G401 (cell line): ENCODE measurements at places on chromosomes 2 and 18.

GRCh38 chr2:97936881-97937280 lies 58.9 kb downstream of the TMEM131 start:
- no peak for DNase-seq

- DNase-seq, result no peak
Measured at GRCh38 chr18:27645929-27646328, 460.8 kb upstream of the CHST9 start.

GRCh38 chr18:21548647-21549046 lies 51.9 kb downstream of the ESCO1 start:
- no peak for DNase-seq

DNA sequence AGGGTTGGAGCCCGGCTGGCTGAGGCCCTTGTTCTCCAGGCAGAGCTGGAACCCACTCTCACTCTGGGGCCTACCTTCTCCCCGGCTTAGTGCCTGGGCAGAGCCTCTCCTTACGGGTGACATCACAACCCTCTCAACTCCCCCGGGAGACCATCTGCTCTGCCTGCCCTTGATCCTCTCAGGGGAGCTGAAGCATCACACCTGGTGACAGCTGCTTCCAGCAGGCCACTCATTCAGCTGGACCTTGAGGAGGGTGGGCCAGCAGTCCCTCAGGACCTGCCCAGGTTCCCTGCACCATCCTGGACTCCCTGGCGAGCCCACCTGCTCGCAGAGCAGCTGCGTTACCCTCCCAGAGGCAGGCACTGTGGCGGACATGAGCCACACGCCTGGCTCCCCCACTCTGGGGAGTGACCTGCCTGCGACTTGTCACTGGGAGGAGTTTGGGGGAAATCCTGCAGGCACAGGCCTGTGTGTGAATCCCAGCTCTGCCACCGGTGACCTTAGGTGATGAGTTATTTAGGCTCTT lies 13.1 kb downstream of the HS6ST1 start:
- no peak for DNase-seq

DNA sequence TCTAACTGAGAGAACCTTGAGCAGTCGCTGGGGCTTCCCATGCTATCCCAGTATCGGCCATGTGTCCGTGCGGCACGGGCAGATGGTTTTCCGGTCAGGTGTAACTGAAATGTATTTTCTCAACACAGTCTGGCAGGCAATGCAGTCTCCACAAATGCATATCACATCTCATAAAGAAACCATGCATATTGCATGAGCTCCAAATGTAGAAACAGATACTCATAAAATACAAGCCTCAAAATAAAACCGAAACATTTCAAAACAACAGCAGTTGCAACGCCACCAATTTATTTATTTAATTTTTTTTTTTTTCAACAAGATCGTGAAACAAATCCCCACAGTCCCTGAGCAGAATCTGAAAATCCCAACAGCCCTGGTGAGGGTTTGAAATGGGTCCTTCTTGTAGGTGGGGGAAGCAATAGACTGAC lies 299.4 kb downstream of the LPIN1 start:
- peak; percentile 8 for DNase-seq

- DNase-seq, result no peak
Measured at GRCh38 chr2:106085181-106085940, 108.7 kb downstream of the UXS1 start.

DNA sequence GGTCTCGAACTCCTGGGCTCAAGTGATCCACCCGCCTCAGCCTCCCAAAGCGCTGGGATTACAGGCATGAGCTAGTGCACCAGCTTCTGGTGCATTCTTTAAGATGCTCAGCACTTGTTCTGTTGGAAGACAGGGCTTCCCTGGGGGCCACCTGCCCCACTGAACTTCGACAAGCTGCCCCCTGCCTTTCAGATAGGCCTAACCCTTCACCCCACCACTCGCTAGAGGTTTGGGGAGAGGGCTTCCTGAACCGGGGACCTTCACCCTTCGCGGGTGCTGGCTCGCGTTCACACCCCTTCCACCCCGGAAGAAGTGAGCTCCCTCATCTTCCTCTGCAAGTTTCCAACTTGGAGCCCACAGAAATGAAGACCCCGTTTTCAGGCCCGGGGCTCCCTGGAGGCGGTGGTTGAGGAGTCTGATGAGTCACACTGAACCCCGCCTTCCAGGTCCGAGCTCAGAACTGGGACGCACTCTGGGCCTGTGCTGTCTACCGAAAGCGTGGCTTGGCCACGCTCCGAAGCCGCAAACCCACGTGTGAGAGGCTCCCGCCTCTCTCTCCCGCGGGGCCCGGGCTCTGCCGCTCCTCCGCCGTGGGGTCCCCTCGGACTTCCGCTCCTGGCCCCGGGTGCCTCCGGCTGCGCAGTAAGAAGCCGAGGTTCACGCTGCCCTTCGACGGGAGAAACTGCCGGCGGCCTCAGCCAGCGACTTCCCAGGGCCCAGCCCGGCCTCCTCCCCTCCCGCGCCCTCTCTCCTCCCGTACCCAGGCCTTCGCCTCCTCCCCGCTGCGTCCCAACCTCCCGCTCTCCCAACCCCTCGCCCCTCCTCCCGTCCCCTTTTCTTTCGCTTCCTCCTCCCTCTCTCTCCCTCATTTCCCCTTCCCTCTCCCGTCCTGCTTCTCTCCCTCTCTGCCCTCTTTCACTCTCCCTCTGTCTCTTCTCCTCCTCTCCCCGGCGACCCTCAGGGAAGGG lies 47.5 kb upstream of the SP3 start:
- DNase-seq, result no peak

- DNase-seq, result peak; percentile 75
Measured at GRCh38 chr2:2127467-2127866, 203.6 kb downstream of the MYT1L start.

GRCh38 chr2:67645280-67646138 lies 248.4 kb downstream of the ETAA1 start:
- no peak for DNase-seq

- DNase-seq, result no peak
Measured at GRCh38 chr2:188983427-188984064, 9.4 kb downstream of the COL3A1 start.

GRCh38 chr18:48589797-48590519 lies 51.1 kb downstream of the CTIF start:
- DNase-seq, result no peak
